ENCODE measurements at places on chromosomes 3 and 15. TPM values are rescaled to one million over a fixed set of nuclear protein-coding genes. Genes with fewer than 3 reads are reported as not detected.

The SPINK8 gene
- total RNA-seq = not detected

The TYRO3 gene
- 7.7 TPM for total RNA-seq

The ACAN gene
- total RNA-seq = under 0.01 TPM

The SLC22A13 gene
- total RNA-seq = 0.43 TPM

The LRRC15 gene
- 0.22 TPM for total RNA-seq

The CTXND1 gene
- total RNA-seq = not detected

The LRTM1 gene
- total RNA-seq = not detected

The MRAS gene
- total RNA-seq = 42.2 TPM

The CLDN18 gene
- not detected for total RNA-seq

The SLC12A8 gene
- 11.2 TPM for total RNA-seq

The TRH gene
- total RNA-seq = not detected

The PPP1R14D gene
- not detected for total RNA-seq

The MCF2L2 gene
- 0.29 TPM for total RNA-seq

The GOLGA6B gene
- total RNA-seq = not detected

The COMMD4 gene
- 93.9 TPM for total RNA-seq

The C3orf80 gene
- total RNA-seq = 5.7 TPM

The CAV3 gene
- not detected for total RNA-seq

The APBA2 gene
- total RNA-seq = 20.8 TPM

The SPTBN5 gene
- 2.4 TPM for total RNA-seq

The GRK7 gene
- not detected for total RNA-seq

The LMCD1 gene
- total RNA-seq = 44.2 TPM

The WWTR1 gene
- 41.1 TPM for total RNA-seq

The CLEC3B gene
- total RNA-seq = not detected

The MYL3 gene
- not detected for total RNA-seq

The EFCC1 gene
- total RNA-seq = 0.86 TPM

The UROC1 gene
- total RNA-seq = not detected

The FBXO40 gene
- not detected for total RNA-seq

The ROBO2 gene
- 0.66 TPM for total RNA-seq

The PTPRG gene
- 45.1 TPM for total RNA-seq

The KLF13 gene
- 55.5 TPM for total RNA-seq

The NME9 gene
- not detected for total RNA-seq

The DPH6 gene
- 16.0 TPM for total RNA-seq

The SPINT1 gene
- 1.3 TPM for total RNA-seq

The TRANK1 gene
- total RNA-seq = 10.7 TPM

The NMNAT3 gene
- under 0.01 TPM for total RNA-seq

The CSTA gene
- not detected for total RNA-seq

The DNAH12 gene
- total RNA-seq = 0.14 TPM

The CPA3 gene
- total RNA-seq = not detected

The HRG gene
- not detected for total RNA-seq

The CGNL1 gene
- total RNA-seq = 0.72 TPM

The SEMA3F gene
- 0.43 TPM for total RNA-seq

The MLH1 gene
- 56.8 TPM for total RNA-seq

The RASL12 gene
- 1.6 TPM for total RNA-seq

The KIAA1143 gene
- total RNA-seq = 19.6 TPM

The FAM43A gene
- 96.5 TPM for total RNA-seq

The EPHB3 gene
- total RNA-seq = 2.6 TPM

Measured in placental pericyte (primary cell).